ENCODE measurements at places on chromosomes 11 and 22.
A peak's percentile ranks its signal among the peaks of the same experiment; 100 is the strongest.

DNA sequence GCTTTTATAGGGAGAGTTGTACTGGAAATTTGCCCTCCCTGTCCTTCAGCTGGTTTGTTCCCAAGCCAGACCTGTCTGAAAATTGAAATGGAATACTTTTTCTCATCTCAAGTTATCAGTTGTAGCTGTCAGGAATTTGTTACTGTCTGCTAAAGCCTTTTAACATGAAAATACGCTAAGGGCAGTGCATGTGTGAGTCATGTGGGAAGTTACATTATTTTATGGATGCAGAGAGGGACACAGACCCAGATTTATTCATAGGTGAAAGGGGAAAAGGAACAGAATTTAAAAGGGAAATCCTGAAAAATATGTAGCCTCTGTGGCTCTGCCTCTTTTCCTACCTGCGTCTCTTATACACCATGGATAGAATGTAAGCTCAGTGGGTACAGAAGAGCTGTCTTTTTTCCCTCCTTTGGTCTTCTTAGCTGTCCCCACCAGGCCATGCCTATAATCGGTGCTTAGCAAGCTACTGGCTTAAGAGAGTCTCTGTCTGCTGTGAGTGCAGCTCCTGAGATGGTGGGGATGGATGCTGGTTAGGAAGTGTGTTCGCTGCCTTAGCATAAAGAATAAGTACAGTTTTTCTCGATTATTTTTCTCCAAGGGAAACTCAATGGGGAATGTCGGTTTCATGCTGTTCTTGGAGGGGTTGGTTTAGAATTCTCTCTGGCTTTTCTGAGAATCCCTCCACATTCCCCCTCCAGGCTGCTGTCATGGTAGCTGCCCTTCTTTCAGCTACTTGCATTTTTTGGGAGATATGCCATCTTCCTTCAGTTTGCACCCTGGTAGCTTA, 166.8 kb downstream of the TEAD1 start:
- no peak for DNase-seq

- no peak for DNase-seq
Observed at GRCh38 chr22:39871008-39871798, 22.4 kb downstream of the ENTHD1 start.

DNA sequence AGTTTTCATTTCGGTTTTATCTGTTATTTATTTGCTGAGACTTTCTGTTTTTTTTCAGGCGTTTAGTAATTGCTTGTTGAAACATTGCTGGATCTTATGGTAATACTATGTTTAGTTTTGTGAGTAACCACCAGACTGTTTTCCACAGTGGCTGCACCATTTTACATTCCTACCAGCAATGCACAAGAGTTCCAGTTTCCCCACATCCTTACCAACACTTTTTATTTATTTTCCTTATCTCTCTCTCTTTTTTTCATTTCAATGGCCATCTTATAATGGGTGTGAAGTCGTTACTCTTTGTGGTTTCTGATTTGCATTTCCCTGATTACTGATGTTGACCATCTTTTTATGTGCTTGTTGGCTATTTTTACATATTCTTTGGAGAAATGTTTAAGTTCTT, 23.7 kb downstream of the USP47 start:
- no peak for DNase-seq

DNA sequence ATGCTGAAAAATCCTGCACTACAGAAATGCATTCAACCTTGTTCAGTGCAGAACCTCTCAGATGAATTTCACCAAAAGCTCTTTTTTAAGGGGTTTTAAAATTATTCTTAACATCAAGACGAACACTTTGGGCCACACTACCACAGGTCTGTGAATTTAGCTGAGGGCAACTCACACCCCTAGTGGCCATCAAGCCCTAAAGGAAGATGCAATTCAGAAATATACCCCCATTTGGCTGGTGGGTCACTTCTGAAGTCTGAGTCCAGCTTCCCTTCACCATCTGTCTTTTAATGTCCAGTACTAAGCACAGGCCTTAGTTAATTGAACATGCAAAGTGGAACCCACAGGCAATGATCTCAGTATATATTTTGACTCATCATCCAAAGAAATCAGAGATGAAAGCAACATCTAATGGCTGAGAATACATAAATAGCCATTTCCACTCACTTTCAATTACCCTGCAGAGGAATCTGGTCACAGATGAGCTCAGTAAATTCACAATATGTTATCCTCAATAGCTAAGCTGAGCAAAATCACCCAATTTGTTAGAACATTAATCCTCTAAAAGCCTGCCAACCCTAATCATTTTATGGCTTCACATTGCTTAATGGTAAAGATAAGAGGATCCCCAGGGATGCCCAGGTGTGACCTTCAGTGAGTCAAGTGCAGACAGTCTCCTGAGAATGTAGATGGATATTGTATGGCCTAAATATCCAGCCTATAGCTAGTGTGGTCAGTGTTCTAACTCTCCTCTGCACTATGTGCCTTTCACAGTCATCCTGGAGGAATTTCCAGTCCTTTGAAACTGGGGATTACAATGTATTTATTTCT, 50.3 kb downstream of the FAM76B start:
- no peak for DNase-seq

DNA sequence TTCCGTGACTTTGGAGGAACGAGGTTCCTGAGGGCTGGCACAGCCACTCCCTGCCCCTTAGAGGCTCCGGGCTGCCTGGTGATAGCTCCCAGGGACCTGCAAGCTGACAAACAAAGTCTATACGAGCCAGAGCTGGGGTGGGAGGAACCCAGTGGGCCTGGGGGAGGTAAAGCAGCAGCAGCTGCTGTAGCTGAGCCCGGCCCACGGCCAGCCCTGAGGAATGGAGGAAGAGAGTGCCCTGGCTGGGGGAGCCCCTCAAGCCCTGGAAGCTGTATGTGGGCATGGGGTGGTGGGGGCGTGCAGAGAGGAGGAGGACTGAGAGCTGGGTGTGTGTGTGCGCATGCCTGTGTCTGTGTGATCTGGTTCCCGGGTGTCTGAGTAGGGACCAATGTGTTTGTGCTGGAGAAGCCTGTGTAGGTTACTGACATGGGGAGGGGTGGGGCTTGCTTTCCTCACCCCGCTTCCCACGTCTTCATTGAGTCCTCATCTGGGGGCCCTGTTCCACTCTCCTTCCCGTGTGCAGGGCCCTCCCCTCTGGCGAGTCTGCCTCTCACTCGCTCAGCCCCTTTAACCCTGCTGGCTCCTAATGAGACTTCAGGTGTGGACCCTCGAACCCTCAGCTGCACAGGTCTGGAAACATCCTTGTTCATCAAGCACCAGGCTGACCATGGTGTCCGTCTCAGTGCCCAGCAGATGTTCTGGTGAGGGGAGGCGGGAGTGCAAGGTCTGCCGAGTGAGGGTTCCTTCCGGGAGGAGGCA, 10.8 kb downstream of the ST3GAL4 start:
- DNase-seq: no peak

DNA sequence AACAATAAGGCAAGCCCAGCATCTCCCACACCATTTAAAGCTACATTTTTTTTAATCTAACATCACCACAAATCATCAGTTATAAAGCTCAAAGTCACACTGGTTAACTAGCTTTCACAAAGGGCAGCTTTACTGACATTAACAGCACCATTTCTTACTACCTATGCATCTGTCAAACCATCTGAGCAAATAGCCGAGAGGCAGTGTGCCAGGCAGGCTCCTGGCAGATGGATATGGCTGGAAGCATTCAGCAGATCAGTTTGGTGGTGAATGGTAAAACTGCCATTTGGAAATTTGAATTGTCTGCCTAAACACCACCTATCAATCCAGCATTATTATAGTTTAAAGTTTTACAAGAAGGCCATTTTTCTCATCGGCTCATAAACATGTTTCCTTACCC, 131.2 kb downstream of the TTC28 start:
- no peak for DNase-seq

- no peak for DNase-seq
Observed at GRCh38 chr22:48237466-48238283, 1475.2 kb downstream of the TBC1D22A start.

DNA sequence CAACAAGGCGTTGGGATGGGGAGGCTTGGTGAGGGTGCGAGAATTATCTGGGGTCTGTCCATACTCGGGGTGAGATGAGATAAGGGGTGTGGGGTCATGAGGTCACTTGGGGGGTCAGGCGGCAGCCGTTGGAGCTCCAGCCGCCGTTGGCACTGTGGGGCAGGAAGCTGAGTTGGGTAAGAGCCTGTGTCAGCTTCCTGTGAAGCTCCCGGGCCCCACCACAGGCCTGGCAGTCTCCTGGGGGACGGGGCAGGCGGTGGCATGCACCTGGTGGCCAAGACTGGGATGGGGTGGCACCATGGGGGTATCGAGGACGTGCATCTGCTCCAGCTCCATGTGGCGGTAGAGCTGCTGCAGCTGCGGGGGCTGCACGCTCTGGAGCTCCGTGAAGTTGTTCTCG, 7.1 kb upstream of the MYBPC3 start:
- DNase-seq: no peak

GRCh38 chr11:61507962-61508861, at the start of gene LRRC10B:
LRRC10B (plus strand) TSS chr11:61508749; CDS start chr11:61508999, 250 bp downstream.
- peak; percentile 38 for DNase-seq

DNA sequence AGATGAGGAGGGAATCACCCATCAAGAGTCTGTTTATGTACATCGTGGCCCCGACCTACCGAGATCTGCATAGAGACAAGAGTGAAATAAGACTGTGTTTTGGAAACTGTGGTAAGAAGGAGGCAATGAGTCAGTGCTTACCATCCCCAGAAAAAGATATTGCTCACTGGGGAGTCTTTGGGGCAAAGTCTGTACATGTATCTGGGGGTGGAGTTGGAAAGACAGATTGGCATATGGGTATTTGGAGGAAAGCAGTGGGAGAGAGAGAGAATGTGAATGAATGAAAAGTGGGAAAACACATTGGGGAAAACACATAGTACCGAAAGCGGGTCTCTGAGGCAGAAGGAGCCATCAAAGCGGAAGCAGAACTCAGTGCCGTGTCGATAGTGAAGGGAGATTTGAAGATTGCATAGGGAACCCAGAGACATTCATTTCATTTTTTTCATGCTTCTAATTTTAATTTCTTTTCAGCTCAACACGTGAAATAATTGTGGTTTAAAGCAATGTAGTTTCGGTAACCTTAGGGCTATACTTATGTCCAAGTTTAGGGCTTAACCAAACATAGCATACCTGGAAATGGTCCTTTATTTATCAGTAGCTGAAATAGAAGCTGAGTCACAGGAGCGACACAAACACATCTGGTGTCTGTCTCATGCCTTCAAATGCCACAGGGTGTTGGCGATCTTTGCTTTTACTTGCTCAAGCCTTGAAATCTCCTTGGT, 98.6 kb upstream of the CD44 start:
- no peak for DNase-seq

DNA sequence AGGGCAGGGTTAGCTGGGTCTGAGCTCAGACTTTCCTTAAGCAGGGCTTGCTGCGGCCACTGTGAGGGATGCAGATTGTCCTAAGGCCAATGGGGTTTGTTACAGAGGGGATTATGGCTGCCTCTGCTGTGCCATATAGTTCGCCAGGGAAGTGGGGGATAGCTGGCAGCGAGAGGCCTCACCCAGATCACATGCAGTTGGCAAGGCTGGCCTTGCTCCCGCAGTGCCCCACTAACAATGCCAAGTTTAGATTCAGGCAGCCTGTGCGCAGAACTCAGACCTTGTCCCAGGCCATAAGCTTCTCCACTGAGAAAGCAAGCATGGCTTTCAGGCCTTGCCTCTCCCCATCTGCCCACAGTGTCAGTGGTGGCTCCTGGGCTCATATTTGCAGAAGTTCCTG, 4.7 kb upstream of the APOL2 start:
- DNase-seq: no peak

DNA sequence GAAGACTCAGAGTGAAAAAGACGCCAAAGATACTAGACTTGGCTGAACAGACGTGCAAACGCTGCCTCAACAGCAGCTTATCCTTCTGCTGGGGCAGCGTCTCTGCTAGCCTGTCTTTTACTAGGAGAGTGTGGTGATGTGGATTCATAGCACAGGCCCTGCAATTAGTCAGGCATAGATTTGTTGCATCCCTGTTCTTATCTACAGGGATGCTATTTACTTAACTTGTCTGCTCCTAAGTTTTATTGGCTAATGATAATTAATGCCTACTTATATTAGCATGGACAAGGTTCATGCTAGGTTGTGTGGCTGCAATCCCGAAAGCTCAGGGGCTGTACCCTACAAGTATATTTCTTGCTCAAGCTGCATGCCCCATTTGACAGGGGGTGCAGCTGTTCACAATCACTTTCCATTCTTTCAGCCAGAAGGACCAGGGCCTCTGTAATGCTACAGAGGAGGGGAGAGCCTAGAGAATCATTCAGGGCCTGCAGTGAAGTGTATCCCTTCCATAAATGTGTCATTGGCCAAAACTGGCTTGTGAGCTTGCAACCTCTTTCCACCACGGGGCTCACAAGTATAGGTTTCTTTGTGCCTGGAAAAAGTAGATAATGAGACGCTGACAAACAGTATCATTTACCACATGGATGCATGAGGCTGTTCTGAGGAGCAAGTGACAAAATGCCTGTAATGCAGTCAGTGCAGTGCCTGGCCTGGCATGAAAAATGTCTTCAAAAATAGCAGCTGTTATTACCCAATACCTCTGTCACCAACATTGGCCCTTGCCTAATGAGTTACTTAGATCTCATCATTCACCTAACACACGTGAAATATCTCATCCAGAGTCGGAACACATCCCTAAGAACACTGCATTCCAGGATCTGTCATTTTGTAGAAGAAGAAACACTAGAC, 685.8 kb upstream of the API5 start:
- no peak for DNase-seq

- DNase-seq: no peak
Observed at GRCh38 chr11:88680806-88681205, 343.3 kb upstream of the CTSC start.

DNA sequence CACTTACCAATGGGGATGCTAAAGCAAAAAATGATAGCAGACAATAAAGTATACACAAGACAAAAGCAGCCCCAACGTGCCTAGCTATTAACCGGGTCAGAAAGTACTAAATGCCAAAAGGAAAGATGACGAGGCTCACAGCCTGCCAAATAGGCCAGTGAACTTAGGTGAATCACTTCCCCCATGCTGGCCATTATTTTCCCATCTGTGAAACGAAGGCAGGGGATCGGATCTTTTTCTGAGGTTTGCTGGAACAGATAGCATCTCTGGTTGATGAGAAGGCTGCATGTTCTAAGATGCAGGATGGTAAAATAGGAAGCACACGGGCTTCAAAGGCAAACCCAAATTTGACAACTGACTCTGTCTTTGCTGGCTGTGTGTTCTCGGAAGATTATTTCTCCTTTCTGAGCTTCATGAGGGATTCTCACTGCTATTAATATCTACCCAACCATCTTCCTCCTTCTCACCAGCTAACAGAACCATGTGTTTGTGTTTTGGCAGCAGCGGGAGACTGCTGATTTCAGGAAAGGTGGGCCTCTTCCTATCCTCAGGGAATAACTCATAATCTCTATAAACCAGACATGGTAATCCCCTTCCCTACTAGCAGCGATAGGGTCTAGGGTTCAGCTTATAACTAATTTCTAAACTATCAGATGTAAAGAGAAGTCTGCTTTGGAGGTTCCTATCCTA, 390.7 kb downstream of the LARGE1 start:
- DNase-seq: no peak

- DNase-seq: no peak
Observed at GRCh38 chr11:5674391-5674790, 10.5 kb downstream of the TRIM5 start.

- DNase-seq: no peak
Observed at GRCh38 chr11:57324154-57324885, 432 bp downstream of the TNKS1BP1 start.

GRCh38 chr11:67470337-67471002, 1.4 kb upstream of the TMEM134 start:
- no peak for DNase-seq
